ENCODE measurements at places on chromosomes 13 and 19.

- DNase-seq = no peak
These were observed 18.6 kb upstream of the STRN4 start for GRCh38 chr19:46764817-46765291.

GRCh38 chr19:5188548-5189317 is 151.9 kb downstream of the PTPRS start:
- no peak for DNase-seq

- no peak for DNase-seq
These were observed 16.8 kb downstream of the ZNF83 start for GRCh38 chr19:52621376-52621775.

GRCh38 chr19:49217382-49217781 is 59.8 kb downstream of the TRPM4 start:
- no peak for DNase-seq

DNA sequence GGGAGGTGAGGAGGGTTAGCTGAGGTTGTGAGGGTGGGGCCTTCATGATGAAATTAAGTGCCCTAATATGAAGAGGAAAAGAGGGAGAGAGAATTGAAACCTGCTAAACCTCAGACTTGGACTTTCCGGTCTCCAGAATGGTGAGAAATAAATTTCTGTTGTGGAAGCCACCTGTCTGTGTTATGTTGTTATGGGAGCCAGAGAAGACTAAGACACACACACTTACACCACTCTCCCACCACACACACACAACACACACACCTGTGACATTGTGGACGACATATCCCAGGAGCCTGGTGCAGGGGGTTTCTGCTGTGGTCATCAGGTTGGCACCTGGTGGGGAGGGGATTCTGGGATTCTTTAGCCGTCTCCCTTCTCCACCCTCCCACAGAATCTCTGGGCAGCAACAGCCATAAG is 14.0 kb downstream of the KLK4 start:
- DNase-seq = no peak

DNA sequence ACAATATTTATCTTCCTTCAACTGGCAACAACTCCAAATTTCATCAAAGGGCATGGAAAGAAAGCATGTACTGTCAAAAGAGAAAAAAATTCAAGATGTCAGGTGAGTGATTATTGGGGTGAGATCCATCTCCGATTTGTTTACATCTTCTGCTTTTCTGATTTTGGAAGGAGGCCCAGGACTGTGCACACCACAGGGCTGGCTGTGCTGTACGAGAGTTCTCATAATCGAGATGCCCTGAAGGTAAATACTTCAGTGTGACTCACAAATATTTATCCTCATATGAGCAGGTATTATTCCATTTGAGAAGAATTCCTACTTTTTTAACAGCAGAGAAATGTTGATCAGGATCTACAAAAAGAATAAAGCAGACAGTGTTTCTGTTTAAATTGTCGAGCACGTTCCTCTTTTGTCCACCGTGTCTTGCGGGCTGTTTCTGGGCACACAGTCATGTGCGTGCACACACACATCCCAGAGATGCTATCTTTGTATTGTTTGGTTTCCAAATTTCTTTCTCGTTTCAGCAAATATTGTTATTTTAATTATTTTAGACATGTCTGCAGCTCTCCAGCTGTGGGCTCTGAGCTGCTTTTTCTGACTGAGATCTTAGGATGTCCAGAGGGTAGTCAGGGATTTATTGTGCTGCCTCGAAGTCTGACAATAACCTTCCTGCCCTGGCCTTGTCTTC is 103.8 kb downstream of the KL start:
- DNase-seq = no peak

DNA sequence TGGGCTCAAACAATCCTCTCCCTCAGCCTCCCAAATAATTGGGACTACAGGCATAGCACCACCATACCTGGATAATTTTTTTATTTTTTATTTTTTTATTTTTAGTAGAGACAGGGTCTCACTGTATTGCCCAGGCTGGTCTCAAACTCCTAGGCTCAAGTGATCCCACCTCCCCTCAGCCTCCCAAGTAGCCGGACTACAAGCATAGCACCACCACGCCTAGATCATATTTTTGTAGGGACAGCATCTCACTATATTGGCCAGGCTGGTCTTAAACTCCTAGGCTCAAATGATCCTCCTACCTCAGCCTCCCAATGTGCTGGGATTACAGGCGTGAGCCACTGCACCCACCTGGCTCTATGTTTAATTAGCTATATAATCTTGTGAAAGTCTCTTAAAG is 114.2 kb downstream of the TRPC4 start:
- no peak for DNase-seq

- no peak for DNase-seq
These were observed 82.4 kb downstream of the PIBF1 start for GRCh38 chr13:72864142-72865011.

DNA sequence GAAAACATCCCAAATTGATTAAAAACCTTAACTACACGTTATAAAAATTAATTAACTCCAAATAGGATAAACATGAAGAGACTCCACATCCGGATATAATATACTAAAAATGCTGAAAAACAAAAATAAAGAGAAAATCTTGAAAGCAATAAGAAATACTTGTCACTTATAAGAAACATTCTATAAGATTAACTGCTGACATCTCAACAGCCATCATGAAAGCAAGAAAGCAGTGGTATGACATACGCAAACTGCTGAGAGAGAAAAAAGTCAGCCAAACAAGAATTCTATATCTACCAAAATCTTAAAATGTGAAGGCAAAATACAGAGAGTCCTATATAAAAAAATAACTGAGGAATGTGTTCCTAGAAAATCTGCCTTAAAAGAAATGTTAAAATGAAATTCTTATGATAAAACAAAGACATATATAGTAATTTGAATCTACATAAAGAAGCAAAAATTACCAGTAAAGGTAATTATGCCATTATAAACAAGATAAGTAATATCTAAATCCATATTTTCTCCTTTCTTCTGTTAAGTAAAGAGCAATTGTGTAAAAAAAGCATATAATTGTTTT is 1851.1 kb downstream of the PCDH9 start:
- DNase-seq = no peak

DNA sequence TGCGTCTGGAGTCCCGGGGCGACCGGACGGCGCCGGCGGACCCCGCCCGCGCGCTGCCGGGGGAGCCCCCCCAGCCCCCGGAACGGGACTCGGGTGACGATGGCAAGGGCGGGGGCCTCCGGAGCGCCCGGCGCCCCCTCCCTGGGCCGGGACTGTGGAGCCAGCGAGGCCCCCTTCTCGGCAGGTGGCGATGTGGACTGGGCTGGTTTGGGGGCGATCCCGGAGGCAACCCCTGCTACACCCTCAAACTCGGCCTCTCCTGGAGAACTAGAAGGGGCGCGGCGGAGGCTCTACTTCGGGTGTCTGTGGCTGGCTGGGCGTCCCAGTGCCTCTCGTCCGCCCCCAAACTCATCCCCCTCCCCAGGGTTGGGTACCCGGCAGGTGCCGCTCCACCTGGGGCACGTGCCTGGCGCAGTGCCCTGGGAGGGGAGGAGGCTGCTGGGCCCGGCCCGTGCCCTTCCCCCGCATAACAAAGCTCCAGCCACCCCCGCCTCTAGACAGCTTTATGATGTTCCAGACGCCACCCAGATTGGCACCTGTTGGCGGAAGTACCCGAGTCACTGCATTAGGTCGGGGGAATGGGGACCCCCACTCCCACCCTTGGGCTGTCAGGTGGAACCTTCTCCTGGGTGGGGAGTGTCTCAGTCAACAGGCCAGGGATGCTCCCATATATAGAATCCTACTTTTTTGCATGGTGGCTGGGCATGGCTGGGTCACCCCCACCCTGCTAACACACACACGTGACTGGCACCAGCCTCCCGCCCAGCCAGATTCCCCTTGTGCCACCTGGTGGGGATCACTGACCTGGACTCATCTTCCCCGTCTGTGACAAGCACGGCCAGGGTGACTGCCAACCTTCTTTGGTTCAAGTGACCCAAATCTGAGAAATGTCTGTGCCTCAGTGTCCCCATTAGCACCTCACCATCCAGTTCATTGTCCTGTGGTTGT is 722 bp downstream of the PKN1 start:
- DNase-seq = no peak

DNA sequence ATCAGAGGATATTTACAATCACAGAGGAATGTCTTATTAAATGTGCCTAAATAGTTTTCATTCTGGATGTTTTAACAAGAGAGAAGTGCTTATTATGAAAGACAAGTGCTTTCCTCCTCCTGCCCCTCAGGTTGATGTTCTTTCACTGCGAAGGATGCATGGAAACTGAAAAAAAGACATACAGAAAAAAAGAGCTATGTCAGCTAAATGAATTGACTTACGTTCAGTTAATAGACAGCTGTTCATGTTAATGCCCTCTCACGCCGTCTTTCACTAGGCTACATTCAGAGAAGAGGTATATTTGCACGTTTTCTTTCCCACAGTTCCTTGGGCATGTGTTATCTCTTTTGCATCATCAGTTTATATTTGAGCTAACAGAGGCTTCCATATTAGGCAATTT is 821.8 kb upstream of the PCDH9 start:
- DNase-seq = no peak

- no peak for DNase-seq
These were observed 193.5 kb upstream of the NBEA start for GRCh38 chr13:34748596-34748995.

GRCh38 chr19:18150776-18151624 is 2.0 kb upstream of the PIK3R2 start:
- DNase-seq = no peak

- no peak for DNase-seq
These were observed 2.8 kb upstream of the IFNL2 start for GRCh38 chr19:39265321-39265916.

DNA sequence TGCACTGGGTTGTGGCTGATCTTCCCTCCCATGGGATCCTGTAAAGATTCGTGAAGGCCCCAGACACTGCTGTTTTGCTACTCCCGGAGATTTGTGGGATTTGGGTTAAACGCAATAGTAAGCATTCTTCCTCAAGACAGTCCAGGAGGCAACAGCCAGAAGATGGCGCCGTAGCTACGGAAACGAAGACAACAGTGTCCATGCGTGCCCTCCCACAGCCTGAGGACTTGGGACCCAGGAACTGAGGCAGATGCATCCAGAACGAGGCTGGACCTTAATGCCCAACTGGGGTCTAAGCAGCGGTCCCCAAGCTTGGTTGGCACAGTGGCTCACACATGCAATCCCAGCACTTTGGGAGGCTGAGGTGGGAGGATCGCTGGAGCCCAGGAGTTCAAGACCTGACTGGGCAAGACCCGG is 57.6 kb upstream of the ZNF507 start:
- no peak for DNase-seq

DNA sequence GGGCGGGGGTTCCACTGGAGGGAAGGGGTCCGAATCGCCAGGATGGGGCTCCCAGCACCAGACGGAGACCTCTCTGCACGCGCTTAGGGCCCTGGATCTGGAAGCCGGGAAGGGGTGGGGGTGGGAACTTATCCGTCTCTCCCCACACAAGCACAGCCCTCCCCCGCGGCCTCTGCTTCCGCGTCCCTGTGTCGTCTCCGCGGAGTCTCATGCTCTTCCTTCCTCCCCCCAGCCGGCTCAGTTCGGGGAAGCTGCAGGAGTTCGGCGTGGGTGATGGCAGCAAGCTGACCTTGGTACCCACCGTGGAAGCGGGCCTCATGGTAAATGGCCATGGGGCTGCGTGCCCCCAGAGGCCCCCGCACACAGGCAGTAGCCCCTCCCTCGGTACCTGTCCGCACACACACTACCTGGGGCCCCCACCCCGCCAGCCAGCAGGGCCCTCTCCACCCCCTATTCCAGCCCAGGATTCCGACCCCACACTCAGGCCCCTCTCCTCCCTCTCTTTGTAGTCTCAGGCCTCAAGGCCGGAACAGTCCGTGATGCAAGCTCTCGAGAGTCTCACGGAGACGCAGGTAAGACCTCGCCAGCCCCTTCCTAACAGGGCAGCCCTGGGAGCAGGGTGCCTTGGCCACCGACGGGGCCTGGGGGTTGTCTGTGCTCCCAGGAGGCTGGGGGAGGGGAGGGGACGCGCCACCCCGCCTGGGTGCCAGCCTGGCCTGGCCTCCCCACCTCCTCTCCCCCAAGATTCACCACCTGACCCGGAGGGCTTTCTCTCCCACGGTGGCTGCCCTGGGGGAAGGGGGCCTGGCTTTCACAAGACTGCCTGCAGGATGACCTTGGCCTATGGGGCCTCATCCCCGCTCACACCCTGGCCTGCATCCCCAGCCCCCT is 3.2 kb downstream of the MIDN start:
- DNase-seq = no peak

DNA sequence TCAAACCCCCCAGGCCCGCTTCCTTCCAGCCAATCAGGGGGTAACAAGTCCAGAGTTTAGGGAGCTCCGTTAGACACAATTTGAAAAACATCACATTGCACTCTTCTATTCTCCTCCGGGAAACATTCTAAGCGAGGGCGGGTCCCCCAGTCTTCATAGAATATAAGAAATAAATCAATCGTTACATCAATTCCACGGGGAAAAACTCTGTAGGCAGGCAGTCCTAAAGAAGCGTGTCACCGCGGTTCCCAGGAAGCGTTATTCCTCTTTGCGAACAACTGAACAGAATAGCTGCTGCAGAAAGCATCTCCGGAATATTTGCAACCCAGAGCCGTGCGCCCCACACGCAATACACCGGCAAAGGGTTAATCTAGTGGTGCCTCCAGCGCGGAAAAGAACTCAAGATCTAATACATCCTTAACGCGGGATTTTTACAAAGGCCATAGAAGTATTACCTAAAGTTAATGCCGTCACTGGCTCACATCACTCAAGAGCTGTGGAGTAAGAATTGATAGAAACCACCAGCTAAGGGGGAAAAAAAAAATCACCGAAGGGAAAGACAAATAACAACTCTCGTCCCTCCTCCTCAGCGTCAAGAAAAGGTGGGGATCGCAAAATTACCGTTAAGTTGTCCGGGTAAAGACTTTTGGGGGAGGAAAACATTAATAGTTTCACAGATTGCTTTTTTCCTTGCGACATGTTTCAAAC is 65.1 kb downstream of the KCNRG start:
- DNase-seq = no peak

- DNase-seq = peak; percentile 34
These were observed 10.6 kb upstream of the MADCAM1 start for GRCh38 chr19:485583-486236.

GRCh38 chr19:7865262-7865911 is 8.8 kb downstream of the PRR36 start:
- no peak for DNase-seq

- DNase-seq = no peak
These were observed 619 bp downstream of the MEF2B start for GRCh38 chr19:19169236-19170052.

DNA sequence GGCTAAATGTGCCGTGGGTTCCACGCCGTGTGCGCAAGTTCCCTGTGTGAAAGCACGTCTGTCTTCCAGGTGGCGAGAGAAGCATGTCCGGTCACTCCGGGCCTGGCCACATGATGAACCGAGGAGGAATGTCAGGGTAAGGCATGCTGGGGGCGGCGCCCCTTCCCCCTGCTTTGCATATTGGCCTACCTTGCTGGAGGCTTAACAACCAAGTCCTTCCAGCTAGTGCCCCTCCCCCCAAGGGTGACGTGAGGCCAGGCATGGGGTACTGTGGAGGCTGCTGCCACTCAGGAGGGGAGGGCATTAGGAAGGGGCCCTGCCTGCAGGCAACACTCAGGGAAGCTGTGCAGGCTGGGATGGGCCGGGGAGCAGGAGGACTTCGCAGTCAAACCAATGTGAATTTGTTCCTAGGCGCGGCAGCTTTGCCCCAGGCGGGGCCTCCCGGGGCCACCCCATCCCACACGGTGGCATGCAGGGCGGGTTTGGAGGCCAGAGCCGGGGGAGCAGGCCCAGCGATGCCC is 12.5 kb downstream of the MICOS13 start:
- no peak for DNase-seq

- DNase-seq = no peak
These were observed 15.3 kb downstream of the ZBTB7A start for GRCh38 chr19:4051175-4052101.
